Body of pancreas (tissue), 4 donors: ENCODE measurements at places on chromosomes 6 and 20. TPM values are rescaled to one million over a fixed set of nuclear protein-coding genes. Genes with fewer than 3 reads are reported as not detected.

- H3K27ac ChIP-seq: no peak overlapping the region
- H3K4me1 ChIP-seq: no peaks in the 10 kb centered on the region
- H3K27me3 ChIP-seq: no peaks in the 10 kb centered on the region
- H3K4me3 ChIP-seq: no peak overlapping the region
- DNase-seq: no peak
Observed at GRCh38 chr6:39152262-39152661, 37.3 kb upstream of the SAYSD1 start.

GRCh38 chr20:1375515-1375914, 17.3 kb downstream of the FKBP1A start:
- no peaks in the 10 kb centered on the region for H3K36me3 ChIP-seq
- H3K27ac ChIP-seq: no peak overlapping the region
- no peaks in the 10 kb centered on the region for H3K27me3 ChIP-seq
- peaks cover 28% of the 10 kb centered on the region for H3K4me1 ChIP-seq
- no peak for DNase-seq

LAMA2 gene
- total RNA-seq: 54.7 TPM

NOX3 gene
- total RNA-seq: not detected
